ENCODE measurements at places on chromosomes 13 and 19.

DNA sequence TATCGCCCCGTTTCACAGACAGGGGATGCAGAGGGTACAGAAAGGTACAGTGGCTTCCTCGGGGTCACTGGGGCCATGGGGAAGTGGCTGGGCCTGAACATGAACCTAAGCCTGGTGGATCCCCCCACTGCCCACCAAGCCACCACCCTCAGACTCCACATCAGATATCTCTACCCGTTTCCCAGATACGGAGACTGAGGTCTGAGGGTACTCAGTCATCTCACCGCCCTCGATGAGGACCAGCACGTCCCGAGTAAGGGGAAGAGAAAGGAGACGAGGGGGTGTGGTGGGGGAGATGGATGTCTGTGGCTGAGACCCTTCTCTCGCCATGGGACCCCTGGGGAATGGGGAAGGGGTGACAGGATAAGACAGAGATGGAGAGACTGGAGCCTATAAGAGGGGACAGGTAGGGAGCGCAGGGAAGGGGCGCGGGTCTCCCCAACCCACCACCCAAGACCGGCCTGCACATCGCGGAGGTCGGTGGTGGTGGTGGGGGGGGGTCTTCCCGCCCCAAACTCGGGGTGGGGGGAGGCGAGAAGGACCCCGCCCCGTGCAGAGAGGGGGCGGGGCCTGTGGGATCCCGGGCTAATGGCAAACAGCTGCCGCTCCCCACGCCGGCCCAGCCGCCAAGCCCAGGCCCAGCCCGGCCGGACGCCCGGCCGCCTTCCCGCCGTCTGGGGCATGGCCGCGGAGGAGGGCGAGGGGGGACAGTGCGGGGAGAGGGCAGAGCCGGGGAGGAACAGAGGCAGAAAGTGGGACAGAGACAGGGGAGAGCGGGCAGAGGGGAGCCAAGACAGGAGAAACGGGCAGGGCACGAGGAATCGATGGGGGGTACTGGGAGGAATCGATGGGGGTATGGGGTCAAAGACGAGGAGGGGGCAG, 698 bp downstream of the KANK2 start:
- DNase-seq = no peak

- DNase-seq = no peak
Observed at GRCh38 chr13:52092087-52092486, 36.8 kb downstream of the NEK5 start.

DNA sequence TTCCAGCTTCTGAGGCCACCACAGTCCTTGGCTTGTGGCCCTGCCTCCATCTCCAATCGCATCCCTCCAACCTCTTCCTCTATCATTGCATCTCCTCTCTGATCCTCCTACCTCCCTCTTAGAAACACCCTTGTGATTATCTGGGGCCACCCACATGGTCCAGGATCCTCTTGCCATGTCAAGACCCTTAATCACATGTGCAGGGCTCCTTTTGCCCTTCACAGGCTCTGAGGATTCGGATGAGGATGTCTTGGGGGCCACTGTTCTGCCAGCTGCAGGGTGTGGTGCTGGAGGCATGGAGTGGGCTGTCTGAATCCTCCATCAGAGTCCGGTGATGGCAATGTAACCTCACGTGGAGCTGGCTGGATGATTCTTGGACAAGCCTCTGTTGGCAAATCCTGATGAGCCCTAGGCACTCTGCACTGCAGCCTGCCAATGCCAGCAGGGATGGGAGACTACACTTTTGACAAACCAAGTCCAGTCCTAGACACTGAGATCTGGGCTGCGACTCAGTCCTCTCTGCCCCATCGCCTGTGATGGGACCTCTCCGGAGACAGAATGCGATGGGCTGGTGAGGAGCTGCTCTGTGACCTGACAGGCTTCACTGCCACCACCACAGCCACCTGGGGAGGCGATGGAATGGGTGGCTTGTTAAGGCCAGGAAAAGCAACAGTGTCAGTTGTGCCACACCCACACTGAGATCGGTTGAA, 61.2 kb downstream of the CCDC70 start:
- no peak for DNase-seq

DNA sequence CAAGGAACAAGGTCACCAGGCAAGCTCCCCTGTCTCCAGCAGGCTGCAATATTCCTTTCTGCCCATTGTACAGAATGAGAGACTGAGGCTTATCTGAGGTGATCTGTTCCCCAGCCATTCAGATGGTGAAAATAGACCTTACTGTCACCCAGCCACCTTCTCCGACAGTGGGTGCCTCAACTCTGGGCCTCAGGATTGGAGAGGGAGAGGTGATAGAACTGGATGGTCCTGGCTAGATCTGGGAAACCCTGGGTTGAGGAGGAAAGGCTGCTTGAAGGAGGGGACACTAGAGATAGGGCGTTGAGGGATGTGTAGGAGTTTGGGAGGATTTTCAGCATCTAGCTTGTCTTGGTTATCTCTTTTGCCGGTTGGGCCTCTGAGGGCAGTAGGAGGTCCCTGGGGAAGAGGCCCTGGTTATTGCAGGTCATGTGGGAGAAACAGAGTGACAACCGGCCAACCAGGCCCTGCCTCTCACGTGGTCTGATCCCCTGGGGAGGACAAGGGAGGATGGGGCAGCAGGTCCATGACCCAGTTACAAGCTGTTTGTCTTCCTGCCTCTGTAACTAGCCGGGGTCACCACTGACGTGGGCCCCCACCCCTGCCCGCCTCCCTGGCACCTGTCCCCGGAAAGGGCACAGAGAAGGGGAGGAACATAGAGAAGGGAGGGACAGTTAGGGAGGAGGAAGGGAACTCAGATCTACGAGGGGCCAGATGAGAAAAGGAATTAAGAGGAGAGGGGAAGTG, 8.2 kb downstream of the NFIC start:
- DNase-seq = no peak

- DNase-seq = no peak
Observed at GRCh38 chr13:51148223-51148951, 37.3 kb upstream of the C13orf42 start.

GRCh38 chr13:109331898-109332297, 454.5 kb downstream of the IRS2 start:
- DNase-seq = no peak

DNA sequence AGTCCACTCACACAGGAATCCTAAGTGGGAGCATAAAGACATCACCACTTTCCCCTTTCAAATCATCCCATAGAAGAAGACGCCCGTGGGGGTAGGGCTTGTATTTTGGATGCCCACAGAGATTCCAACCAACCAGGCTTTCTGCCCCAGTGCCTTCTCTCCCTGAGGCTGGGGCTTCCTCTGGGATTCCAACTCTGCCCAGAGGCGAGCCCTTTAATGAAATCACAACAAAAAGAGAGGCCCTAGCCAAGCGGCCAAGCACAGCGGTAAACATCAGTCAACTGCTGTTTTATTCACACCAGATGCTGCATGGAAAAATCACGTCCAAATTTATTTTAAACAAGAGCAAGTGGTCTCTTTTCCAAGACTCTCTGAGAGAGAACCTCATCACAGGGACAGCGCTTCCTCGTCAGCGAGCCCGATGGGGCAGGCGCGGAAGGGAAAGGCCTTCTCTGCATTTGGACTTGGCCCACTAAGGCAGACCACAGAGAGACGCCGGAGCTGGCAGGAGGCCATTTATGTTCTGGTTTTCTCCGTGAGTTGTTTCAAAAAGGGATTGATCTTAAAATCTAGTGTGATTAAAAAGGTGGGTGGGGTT, 31.5 kb downstream of the ADPRHL1 start:
- no peak for DNase-seq

DNA sequence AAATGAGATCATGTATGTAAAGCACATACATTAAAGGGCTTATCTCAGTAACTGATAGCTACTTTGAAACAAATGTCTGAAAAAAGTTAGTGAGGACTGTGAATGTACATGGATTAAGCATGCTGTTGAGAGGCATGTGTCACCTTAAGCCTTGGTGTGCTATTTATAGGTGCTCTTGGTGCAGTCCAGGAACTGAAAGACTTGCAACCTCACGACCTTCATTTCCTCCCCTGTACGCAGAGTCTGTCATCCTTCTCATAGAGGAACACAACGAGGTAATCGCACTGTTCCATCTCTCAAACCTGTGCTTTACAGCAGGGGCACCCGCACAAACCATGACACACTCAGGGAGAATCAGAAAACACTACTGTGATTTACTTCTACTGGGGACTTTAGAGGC, 65.6 kb downstream of the UFM1 start:
- no peak for DNase-seq

DNA sequence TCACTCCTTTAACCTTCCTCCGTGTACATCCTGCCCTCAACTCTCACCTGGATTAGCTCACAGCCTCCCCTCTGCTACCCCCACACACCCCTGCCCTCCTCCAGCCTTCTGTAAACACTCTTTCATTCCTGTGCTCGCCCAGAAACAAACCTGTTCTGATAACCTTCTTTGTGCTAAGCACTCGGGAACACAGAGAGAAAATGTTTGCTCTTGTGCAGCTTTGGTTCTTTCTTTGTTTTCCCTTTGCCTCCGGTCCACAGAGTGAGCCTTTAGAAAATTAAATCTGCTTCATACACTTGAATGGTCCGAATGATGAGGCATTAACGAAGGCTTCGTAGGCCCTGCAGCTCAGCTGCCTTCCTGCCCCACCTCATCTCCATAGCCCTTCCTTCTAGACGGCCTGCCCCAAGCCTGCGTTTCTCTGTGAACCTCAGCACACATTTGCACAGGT, 6.6 kb upstream of the ZDHHC20 start:
- no peak for DNase-seq

Data from stimulated activated CD8-positive, alpha-beta memory T cell treated with anti-CD3 and anti-CD28 coated beads, Interleukin-4, amount 100 ng/mL, for 1 hour (primary cell).